GM12878 (cell line): ENCODE measurements at places on chromosomes 5 and 9. TPM values are rescaled to one million over a fixed set of nuclear protein-coding genes. Genes with fewer than 3 reads are reported as not detected.

DNA sequence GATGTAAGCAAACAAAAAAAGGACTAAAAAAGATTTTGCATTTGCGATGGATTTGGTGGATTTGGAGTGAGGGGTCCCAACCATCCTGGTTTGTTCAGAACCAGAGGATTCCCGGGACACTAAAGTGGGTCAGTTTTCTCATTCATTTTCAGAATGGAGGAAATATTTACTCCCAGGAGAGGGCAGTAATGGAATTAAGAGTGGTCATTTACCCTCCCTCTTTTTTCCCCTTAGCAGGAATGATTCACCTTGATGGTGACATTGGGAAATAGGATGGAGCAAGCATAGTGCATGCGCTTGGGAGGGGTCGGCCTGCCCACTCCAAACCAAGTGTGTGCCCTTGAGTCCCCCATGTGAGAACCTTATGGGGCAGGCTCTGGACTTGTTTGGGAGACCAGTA, 164.2 kb upstream of the PUM3 start:
- H3K4me3 ChIP-seq = no peak overlapping the region
- H3K36me3 ChIP-seq = no peaks in the 10 kb centered on the region
- no peaks in the 10 kb centered on the region for H3K27me3 ChIP-seq
- H3K4me1 ChIP-seq = no peaks in the 10 kb centered on the region

The GBGT1 gene
- total RNA-seq = 1.3 and 1.4 TPM in 2 replicates

The MED27 gene
- 24.4 and 25.9 TPM in 2 replicates for total RNA-seq

GRCh38 chr5:54278036-54278830, 32.1 kb downstream of the ARL15 start:
- H3K27ac ChIP-seq = no peak overlapping the region
- DNase-seq = no peak
- H3K36me3 ChIP-seq = no peaks in the 10 kb centered on the region
- no peaks in the 10 kb centered on the region for H3K4me1 ChIP-seq
- H3K4me3 ChIP-seq = no peak overlapping the region

DNA sequence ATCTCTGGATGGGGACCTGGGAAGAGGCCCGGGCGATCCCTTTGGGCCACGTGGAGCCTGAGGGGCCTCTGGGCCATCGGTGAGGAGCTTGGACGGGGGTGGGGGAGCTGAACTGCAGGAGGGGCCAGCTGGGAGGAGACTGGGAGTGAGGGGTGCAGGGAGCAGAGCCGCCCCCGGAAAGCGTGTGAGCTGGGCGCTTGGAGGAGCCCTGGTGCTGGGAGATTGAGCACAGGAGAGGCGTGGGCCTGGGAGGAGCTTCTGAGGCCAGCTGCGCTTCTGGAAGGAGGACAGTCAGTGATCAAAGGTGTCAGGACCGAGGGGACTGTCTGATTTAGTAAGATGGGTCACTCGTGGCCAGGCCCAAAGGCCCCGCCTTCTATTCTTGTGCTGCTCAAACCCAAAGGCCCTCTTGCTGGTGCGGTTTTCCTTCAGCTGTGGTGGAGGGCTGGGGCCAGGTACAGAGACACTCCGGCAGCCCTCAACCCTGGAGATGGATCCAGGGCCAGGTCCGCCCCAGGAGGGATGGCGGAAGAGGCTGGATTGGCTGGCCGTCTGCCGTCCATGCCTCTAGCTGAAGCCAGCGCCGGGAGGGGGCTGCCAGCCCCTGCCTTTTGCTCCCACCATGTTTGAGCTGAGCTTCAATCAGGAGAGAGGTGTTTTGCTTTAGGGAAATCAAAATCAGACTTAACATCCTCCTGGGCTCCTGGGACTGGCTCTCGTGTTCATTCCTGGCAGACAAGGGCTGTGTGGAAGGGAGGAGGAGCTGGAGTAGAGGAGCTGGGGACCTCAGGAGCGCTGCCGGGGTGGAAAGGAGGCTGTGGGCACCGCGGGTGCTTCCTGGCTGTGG, 21.6 kb downstream of the NCS1 start:
- no peaks in the 10 kb centered on the region for H3K4me1 ChIP-seq
- H3K27ac ChIP-seq = no peak overlapping the region
- no peak for DNase-seq
- H3K36me3 ChIP-seq = no peaks in the 10 kb centered on the region
- H3K27me3 ChIP-seq = no peaks in the 10 kb centered on the region; the same call in 1 of the 2 replicates

DNA sequence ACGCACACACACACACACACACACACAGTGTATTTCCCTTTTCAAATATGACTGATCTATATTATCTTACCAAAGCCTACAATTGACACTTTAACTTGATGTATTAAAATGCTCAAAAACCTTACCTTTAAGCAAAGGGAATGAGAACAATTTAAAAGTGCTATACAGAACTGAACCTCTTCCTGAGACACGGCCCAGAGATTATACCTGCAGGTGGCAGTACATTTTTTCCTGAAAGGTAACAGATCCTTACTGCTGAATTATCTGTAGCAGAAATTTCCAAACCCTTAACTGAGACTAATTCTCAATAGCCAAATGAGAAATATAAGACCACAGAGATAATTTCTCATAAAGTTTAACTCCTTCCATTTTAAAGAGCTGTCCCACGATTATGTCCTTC, 91.1 kb downstream of the MYO10 start:
- no peaks in the 10 kb centered on the region for H3K4me1 ChIP-seq
- H3K36me3 ChIP-seq = no peaks in the 10 kb centered on the region
- H3K27me3 ChIP-seq = no peaks in the 10 kb centered on the region
- H3K27ac ChIP-seq = no peak overlapping the region
- no peak overlapping the region for H3K4me3 ChIP-seq

DNA sequence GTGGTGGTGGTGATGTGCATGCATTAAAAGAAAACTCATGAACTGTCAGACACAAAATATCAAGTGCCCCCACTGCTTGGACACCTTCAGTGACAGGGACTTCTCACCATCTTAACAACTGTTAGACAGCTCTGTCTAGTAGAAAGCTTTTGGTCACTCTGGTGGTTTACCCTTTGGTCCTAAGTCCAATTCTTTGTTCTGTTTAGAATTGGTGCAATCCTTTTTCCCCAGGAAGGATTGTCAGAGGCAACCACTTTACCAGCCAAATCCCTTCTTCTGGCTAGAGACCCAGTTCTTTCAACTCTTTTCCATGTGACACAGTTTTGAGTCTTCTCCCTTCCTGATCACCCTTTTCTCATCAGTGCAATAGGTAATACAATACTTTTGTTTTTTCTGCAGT, 140.2 kb downstream of the SEC61B start:
- no peak for DNase-seq
- H3K27ac ChIP-seq = no peak overlapping the region
- peaks cover 5% of the 10 kb centered on the region for H3K4me1 ChIP-seq
- no peaks in the 10 kb centered on the region for H3K36me3 ChIP-seq
- H3K4me3 ChIP-seq = no peak overlapping the region
- no peaks in the 10 kb centered on the region for H3K27me3 ChIP-seq

- no peak overlapping the region for H3K27ac ChIP-seq
- no peak for DNase-seq
- no peak overlapping the region for H3K4me3 ChIP-seq
- no peaks in the 10 kb centered on the region for H3K27me3 ChIP-seq
Measured at GRCh38 chr5:9869616-9870288, 239.6 kb upstream of the TAS2R1 start.

GRCh38 chr9:88694625-88695024, 159.6 kb downstream of the NXNL2 start:
- H3K36me3 ChIP-seq = no peaks in the 10 kb centered on the region
- no peak overlapping the region for H3K4me3 ChIP-seq
- no peak for DNase-seq
- H3K4me1 ChIP-seq = no peaks in the 10 kb centered on the region
- no peak overlapping the region for H3K27ac ChIP-seq

DNA sequence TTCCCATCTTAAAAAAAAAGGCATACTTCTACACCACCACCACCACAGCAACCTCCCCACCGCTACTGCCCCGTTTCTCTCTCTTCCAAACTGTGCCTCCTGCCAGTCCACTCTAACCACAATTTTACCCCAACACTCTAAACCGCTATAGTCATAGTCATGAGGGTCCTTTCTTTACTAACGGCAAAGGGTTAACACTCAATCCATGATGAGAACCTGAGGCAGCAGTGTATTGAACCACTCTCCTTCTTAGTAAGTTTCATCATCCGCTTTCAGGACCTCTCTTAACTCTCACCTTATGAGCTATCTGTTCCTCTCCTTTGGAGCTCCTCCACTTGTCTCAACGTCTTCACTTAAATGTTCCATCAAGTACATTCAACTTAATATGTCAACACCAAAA, 34.0 kb downstream of the IDNK start:
- no peaks in the 10 kb centered on the region for H3K27me3 ChIP-seq
- peak overlapping the region; percentile 73 for H3K27ac ChIP-seq
- DNase-seq = no peak
- H3K36me3 ChIP-seq = peaks cover 7% of the 10 kb centered on the region
- H3K4me1 ChIP-seq = peaks cover 30% of the 10 kb centered on the region

DNA sequence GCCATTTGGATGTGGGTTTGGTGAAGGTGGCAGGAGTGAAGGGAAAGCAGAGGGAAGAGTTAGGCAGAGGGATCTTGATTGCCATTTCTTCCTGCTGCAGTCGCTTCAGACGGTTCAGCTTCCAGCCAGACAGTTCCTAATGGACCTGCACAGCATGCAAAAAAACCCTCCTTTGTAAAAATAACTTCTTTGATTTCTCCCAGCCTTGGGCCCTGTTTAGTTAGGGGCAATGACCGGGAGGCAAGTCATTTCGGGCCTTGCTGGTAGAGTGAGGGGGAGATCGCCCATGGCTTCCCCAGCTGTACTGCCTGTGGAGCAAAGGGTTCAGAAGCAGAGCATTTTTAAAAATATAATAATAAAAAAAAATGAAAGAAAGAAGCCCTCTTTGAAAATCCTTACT, 67.2 kb upstream of the TLE1 start:
- DNase-seq = no peak
- no peak overlapping the region for H3K4me3 ChIP-seq
- no peaks in the 10 kb centered on the region for H3K4me1 ChIP-seq

DNA sequence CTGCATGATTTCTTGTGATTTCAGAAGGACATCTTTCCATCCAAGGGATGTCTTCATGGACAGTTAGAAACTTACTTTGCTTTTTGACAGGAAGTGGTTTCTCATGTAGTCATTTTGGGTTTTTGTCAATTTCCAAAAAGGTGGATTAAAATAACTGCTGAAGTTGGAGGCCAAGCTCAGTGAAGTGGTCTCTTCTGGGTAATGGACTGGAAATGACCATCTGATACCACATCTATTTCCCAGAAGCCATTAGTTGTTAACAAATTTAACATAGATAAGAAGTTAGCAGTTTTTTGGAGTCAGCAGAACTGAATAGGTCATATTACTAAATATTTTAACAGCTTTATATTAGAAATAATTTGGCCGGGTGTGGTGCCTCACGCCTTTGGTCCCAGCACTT, 86.2 kb upstream of the MYO10 start:
- H3K4me3 ChIP-seq = no peak overlapping the region
- no peak for DNase-seq
- H3K4me1 ChIP-seq = no peaks in the 10 kb centered on the region
- H3K27me3 ChIP-seq = no peaks in the 10 kb centered on the region
